ENCODE measurements at places on chromosomes 4 and X.
A peak's percentile ranks its signal among the peaks of the same experiment; 100 is the strongest.

DNA sequence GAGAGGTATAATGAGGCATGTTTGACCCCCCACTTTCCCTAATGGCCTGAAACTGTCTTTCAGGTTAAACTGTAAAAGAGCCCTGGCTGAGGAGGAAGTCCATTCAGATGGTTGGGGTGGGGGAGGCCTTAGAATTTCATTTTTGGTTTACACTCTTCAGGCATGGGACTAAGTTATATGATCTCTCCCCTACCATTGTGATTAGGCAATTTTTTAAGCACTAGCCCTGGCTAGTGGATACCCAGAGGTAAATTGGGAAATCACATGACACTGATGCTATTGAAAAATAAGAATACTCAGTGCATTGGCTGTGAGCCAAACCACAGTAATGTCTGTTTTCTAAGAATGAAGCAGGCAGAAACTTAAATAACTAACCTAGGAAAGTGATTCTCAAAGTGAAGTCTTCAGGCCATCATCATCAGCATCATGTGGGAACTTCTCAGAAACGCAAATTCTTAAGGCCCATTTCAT, 149.7 kb downstream of the RRAGB start:
- peak; percentile 17 for DNase-seq

GRCh38 chr4:177480795-177481194, 38.6 kb upstream of the AGA start:
- DNase-seq: no peak

GRCh38 chrX:140389331-140389730, 115.5 kb downstream of the SOX3 start:
- no peak for DNase-seq

DNA sequence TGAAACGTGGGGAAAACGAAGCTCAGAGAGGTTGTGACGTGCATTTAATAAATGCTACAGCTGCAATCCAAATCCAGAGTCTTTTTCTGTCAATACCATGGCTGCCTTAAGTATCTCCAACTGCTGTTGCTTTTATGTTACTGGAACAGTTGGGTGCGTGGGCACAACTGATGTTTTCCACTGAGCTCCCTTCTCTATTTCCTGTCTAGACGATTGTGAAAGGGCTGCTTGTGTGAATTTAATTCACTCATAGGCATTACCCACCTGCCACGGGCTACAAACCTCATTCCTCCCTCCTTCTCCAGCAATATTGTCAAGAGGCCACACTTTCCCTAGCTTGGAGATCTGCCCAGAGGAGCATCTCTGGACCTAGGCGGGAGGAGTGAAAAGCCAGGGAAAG, 526.0 kb downstream of the MID1IP1 start:
- DNase-seq: no peak

DNA sequence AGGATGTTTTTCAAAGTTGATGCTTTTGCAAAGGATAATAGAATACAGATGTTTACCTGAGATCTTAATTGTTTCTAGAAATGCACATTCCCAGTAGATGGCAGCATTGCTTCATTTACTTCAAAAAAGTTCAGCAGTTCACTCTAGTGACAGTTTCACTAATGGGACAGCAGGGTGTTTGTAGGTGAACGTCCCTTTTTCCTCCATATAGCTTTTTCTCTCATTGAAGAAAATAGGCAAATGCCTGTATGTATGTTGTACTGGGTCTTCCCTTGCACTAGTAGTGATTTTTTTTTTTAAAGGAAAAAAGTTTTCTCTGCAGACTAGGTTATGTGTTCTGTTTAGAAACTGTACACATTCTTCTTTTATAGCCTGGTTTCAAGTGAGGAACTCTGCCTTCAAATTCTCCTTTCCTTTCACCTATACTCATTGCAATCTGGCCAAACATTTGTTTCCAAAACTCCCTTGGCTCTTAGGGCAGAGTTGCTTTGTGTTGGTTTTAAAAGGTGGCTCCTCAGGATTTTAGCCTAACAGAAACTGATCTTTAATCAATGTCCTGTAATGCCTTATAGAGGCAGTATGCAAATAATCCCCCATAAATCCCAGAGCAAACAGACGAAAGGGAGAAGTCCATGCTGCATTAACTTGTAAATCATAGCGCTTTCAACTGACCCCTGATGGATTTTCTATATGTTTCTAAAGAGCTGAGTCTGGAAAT, 86.3 kb downstream of the EGF start:
- DNase-seq: peak; percentile 51

- DNase-seq: no peak
Measured at GRCh38 chrX:115390078-115390477, 100.6 kb downstream of the LUZP4 start.

DNA sequence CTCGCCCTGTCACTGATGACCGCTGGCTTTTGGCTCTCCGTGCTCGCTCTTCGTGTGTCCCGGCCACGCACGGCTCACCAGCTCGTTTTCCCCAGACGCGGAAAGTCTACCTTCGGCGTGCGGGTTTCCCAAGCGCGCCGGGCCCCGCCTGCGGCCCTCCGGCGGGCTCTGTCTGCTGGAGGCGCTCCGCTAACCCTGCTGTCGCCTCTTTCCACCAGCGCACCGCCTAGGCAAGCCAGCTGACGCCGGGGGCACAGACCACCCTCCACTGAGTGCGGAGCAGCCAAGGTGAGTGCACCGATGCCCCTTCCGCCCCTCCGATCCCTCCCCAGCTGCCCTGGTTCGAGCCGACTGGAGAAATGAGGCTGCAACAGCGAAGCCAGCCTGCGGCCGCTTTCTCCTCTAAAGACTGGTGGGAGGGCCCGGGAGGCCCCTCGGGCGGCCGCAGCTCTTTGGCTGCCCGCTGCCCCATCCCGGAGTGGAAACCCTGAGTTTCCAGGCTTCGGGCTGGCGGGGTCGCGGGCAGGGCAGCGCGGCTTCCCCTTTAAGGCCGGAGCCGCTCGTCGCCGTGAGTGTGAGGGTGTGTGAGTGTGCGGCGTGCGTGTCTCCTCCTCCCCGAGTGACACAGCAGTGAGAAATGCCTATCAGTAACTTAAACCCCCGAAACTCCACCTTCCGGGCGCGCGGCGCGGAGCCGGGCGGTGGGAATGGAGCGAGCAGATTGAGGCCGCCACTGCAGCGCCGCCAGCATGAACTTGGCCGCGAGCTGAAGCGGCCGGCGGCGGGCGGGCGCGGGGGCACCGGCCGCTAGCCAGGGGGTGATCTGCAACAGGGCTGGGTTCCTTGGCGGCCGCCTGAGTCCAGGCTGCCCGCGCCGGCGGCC, at the start of gene MAMLD1:
Gene MAMLD1, plus strand, starts transcription at position 719 of the 883 bp plus-strand sequence. CDS start 82,200 bp downstream, outside the sequence.
- peak; percentile 49 for DNase-seq

DNA sequence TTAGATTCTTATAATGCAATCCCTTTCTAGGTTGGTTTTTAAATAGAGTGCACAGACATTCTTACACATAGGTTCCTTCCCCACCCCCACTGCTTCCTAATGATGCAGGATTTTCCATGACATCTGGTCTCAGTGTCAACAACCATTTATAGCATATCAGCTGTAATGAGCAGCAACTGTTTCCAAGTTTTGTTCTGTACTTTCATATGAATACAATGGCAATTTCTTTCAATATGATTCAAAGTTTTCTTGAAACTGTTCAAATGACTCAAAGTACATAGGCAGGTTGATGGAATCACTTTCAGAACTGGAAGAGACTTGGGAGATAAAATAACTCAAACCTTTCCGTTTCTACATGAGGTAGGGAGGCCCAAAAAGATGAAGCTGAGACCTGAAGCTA, 220.7 kb downstream of the CAMK2D start:
- DNase-seq: no peak

GRCh38 chr4:55312489-55313101, 33.4 kb upstream of the SRD5A3 start:
- peak; percentile 31 for DNase-seq

DNA sequence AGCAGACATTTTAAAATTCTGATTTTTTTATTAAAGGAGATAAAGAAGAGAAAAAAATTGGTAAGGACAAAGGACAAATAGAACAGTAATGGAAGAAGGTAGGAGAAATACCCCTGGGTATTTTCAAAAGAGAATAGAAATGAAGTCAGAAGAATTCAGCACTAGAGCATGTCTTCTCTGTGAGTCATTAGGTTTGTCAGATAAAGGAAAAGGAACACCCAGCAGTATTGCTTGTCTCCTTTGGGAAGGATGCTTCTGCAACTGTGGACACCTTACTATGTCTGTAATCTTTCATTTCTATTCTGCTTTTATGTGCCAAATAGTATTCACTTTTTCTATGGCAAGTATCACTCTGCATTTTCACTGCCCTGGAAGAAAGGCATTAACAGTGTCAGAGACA, 24.0 kb upstream of the PCDH7 start:
- DNase-seq: peak; percentile 23

DNA sequence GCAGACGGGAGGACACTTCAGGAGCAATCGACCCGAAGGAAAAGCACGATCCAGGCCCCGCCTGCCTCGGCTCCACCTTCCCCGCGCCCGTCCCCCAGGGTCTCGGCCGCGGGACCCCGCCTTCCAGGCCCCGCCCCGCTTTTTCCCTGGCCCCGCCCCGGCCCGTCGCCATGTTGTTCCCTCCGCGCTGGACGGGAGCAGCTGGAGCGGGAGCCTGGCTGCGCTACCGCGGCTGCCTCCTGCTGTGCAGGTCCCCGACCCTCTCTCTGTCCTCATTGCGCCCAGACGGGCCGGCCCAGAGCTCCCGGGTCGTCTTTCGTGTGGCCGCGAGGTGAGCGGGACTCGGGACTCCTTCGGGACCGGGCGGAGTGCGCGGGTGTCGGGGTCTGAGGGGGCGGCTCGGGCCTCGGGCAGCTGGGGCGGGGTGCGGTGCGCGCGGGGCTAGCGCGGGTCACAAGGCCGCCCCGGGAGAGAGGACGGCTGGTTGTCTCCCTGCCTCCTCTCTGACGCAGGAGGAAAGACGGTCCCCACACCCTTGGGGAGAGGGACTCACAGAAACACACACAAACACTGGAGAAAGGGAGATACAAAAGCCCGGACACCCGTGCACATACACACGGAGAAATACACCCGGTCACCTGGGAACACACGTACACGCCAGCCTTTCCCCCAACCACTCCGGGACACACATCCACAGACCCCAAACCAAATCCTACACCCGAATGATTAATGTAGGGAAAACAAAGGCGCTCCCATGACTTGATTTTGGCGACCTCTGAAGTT, at the start of gene RAB9A:
Gene RAB9A, plus strand, starts transcription at position 171 of the 783 bp plus-strand sequence. CDS start 19,619 bp downstream, outside the sequence.
- peak; percentile 70 for DNase-seq

GRCh38 chrX:118115953-118116712, 477 bp downstream of the KLHL13 start:
- peak; percentile 8 for DNase-seq

- DNase-seq: no peak
Measured at GRCh38 chr4:159540501-159540900, 437.6 kb downstream of the RAPGEF2 start.

GRCh38 chr4:155620637-155621036, 46.0 kb upstream of the GUCY1A1 start:
- no peak for DNase-seq

DNA sequence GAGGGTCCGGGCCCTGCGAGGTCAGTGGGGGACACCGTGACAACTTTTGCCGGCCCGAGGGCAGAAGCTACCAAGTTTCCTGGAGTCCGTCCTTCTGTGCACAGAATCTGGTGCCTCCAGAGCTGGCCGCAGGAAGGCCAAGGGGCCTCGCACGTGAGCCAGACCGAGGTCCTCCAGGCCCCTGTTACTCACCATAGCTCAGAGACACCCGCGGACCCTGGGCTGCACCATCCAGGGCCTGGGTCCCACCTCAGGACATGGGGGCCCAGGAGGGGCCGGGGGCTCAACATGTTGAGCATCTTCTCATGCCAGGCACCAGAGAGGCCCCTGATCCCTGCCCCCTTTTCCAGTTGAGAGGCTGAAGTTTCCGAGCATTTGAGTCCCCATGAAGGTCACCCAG, 87.9 kb downstream of the HMX1 start:
- DNase-seq: no peak

- DNase-seq: peak; percentile 62
Measured at GRCh38 chr4:184745831-184746795, 12.2 kb upstream of the CENPU start.

DNA sequence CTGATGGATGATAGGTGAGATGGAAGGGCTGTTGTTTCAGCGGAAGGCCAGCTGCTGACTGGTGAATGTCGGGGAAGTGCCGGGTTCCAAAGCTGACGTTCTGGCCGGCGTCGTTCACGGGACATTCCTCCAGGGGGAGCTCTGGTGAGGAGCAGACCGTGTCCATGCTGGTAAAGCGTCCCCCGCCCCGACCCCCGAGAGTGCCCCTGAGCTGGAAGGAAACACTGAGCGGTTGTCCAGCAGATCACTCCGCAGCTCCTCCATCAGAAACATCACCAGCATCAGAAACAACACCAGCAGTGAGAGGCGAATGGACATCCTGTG, 18.6 kb upstream of the ADRA2C start:
- no peak for DNase-seq

- no peak for DNase-seq
Measured at GRCh38 chrX:126485409-126485808, 67.2 kb downstream of the DCAF12L1 start.

DNA sequence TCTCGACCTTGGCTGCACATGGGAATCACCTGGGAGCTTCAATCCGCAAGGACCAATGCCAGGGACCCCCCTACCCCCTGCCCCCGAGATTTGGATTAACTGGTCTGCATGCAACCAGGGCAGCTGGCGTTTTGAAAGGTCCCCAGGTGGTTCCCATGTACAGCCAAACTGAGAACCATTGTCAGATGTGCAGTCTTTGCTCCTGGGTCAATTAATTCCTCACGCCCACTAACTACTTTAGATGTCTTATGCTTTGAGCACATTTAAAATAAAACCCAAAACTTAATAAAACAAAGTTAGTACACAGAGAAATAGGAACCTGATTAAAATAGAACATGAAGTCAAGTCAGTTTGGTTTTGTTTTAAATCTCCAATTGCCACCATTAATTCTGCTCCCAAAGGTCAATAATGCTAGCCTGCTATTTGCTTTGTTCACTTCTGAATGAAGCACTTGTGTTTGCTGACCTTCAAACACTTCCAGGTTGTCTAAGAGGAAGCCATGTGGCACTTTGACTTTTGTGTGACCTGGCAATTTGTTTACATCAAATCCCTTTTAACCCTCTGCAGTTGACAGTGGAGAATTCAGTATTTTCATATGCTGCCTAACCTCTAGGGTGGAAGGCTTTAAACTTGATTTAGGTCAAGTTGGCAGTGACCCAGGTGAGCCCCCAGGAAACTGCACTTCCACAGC, 27.2 kb upstream of the TMSB4X start:
- DNase-seq: no peak

GRCh38 chrX:55135171-55135570, 46.4 kb downstream of the PAGE2 start:
- peak; percentile 20 for DNase-seq

DNA sequence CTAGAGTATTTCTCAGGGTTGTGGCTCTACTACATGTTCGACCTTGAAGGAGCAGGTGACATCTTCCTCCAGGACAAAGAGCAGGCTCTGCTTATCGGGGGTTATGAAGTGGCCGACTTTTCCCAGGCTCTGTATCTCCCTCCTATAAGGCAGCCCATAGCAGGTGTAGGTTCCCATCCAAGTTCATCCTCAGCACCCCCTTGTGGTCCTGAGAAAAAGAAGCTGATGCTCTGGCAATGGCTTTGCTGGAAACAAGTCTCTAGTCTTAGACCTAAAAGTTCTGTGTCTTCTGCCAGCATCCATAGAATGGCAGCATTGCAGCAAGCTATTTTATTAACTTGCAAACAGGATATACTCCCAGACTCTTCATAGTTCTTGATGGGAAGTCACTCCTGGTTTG, 836.6 kb upstream of the PRKX start:
- DNase-seq: no peak

- peak; percentile 12 for DNase-seq
Measured at GRCh38 chrX:115367455-115367854, 77.9 kb downstream of the LUZP4 start.

- DNase-seq: peak; percentile 33
Measured at GRCh38 chr4:145234091-145234706, 53.8 kb upstream of the OTUD4 start.

Measured in urothelium cell line (cell line).